Esophagus squamous epithelium (tissue), 5 donors: ENCODE measurements at places on chromosomes 1 and 21. TPM values are rescaled to one million over a fixed set of nuclear protein-coding genes. Genes with fewer than 3 reads are reported as not detected.

DNA sequence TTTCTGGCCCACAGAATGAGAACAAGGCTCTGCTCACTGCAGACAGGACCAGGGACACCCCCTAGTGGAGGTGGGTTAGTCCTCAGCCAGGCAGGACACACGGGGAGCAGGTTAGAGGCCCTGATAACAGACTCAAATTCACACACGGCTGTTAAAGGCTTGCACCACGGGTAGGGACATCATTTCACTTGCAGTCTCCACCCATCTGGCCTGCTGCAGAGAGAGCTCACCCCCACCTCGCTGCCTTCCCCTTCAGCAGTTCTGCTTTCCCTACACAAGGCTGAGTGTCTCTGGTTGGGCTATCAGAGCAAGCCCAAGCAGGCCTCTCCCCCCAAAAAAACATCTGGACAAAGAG is 20.6 kb downstream of the MEF2D start:
- no peak for DNase-seq

GRCh38 chr1:223421676-223422075 is 28.5 kb downstream of the CCDC185 start:
- no peak for DNase-seq

Gene PGLYRP4
- 4.2 TPM for total RNA-seq

- DNase-seq, result no peak
These were observed 331.9 kb downstream of the NPHP4 start for GRCh38 chr1:5660141-5660935.

Gene SH2D1B
- 0.57 TPM for total RNA-seq

DNA sequence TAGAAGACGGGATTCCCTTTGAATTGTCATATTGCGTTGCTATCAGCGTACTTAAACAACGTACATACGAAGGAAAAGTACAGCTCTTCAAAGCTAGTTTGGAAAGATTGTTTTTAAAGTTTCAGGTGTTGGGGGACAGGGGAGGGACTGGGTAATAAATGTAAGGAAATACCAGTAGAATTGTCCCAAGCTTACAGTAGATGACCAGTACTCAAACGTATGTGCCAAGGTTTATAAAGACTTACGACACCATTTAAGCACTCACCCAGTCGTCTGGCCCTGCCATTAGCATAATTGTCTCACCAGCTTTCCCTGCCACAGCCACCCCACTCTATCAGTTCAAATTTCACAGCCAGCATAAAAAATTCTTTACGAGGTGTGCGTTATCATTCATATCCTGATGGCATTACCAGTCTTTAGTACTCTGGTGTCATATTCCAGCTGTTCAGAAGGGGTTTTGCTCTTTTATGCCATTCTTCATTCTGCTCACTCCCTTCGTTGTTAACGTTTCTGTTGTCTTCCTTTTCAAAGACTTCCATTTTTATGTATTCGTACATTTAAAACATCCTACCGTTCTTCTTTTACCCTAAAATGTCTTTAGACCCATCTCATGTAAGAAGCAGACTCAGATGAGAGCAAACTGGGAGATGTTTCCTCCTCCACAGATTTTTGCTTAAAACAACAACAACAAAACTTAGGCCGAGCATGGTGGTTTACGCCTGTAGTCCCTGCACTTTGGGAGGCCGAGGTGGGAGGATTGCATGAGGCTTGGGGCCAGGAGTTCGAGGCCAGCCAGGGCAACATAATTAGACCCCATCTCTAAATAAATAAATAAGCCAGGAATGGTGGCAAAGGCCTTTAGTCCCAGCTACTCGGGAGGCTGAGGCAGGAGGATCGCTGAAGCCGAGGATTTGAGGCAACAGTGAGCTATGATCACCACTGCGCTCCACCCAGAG is 1.0 kb upstream of the HP1BP3 start:
- no peak for DNase-seq

GRCh38 chr1:206649261-206649921 is 14.1 kb downstream of the DYRK3 start:
- no peak for DNase-seq

Gene PIGR
- total RNA-seq, result 144 TPM

GRCh38 chr1:217088521-217089284 is 365.5 kb upstream of the ESRRG start:
- DNase-seq, result no peak

DNA sequence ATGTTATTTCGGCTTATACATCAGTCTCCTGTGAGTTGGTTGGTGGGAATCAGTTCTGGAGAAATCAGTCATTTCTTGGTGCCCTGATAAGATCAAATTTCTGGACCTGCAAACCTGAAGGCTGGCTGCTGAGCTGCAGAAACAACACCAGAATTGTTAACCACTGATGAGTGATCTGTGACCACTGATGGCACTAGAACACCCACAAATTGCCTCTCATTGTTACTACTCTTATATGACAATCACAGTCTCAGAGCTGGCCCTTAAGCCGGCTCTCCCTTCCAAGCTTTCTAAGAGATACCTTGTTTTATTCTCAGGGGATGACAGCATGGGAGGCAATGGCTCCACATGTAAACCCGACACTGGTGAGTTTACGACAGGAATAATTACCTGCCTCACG is 1.9 kb downstream of the C1orf162 start:
- DNase-seq, result no peak

DNA sequence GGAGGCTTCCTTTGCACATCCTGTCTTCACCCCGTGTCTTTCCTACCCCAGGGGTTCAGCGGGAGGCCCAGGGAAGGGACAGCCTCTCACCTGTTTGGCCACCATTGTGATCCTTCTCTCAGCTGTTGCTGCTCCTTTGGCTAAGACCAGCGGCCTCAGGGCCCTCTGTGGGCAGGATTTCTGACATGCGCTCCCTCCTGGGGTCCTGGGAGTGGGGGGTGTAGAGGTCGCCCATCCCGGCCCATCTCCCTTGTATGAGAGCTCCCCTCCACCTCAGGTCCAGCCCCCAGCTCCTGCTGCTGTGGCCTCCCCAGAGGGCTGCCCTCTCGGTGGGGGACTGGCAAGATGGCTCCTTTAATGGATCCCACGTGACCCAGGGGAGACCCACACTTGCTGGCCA is 120.5 kb downstream of the PRDM2 start:
- DNase-seq, result no peak
